ENCODE measurements at places on chromosomes 2 and 18. TPM values are rescaled to one million over a fixed set of nuclear protein-coding genes. Genes with fewer than 3 reads are reported as not detected.

Gene KCNE4
- total RNA-seq: not detected

Gene CCNT2
- total RNA-seq: 25.7 TPM

Gene DYTN
- not detected for total RNA-seq

Gene SPC25
- 38.4 TPM for total RNA-seq

Gene SLC11A1
- total RNA-seq: 0.10 TPM

Gene ARHGAP28
- not detected for total RNA-seq

Gene CRYGC
- total RNA-seq: not detected

Gene GALR1
- not detected for total RNA-seq

Gene CELF4
- not detected for total RNA-seq

Gene LIMS4
- 3.3 TPM for total RNA-seq

Gene TMEM247
- total RNA-seq: not detected

Gene FIGN
- total RNA-seq: not detected

Gene RBM45
- 12.2 TPM for total RNA-seq

Gene GREB1
- total RNA-seq: 0.29 TPM

Data from activated CD4-positive, alpha-beta memory T cell treated with anti-CD3 and anti-CD28 coated beads for 36 hours (primary cell).